ENCODE measurements at places on chromosomes 5 and 9.

GRCh38 chr5:142427015-142427364, 102.2 kb upstream of the SPRY4 start:
- no peak for DNase-seq

GRCh38 chr9:973295-973834, 3.1 kb upstream of the DMRT3 start:
- DNase-seq: no peak

DNA sequence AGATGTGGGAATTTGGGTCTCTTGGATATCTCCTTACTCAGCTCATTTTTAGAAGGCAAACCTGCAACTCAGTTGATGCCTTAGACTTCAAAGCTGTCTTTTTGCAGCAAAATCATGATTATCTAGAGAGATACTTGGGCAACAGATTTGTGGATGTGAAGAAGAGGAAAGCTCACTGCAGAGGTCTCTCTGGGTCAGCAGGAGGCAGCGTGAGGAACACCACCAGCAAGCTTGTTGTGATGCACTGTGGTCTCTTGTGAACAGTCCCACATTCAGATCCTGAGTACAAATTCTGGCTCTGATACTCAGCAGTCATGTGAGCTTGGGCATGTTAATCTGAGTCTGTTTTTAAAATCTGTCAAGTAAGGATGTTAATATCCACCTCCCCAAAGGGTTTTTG, 26.3 kb upstream of the DMRT3 start:
- no peak for DNase-seq

GRCh38 chr5:44574678-44575077, 185.5 kb upstream of the FGF10 start:
- no peak for DNase-seq

DNA sequence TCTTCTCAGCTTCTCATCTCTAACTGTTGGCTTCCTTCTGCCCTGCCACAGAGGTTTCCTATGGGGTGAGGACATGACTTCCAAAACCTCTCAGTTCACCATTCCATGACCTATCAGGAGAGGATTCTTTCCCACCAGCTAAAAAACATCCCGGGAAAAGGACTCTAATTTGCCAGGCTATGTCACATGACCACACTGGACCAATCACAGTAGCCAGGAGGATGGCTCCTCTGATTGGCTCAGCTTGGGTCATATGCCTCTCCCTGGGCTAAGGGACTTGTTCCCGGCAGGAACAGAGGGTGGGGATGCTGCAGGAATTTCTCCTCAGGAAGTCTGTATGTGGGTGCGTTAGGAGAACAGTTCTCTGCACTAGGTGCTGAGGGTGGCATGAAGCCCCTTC, 40.3 kb upstream of the XPA start:
- no peak for DNase-seq

Data from activated CD8-positive, alpha-beta T cell treated with anti-CD3 and anti-CD28 coated beads, Interleukin-2, amount 10 ng/mL, durations not matched to agents 7 days and 5 days (primary cell).